Activated naive CD4-positive, alpha-beta T cell (primary cell): ENCODE measurements at places on chromosomes 6 and 20.

DNA sequence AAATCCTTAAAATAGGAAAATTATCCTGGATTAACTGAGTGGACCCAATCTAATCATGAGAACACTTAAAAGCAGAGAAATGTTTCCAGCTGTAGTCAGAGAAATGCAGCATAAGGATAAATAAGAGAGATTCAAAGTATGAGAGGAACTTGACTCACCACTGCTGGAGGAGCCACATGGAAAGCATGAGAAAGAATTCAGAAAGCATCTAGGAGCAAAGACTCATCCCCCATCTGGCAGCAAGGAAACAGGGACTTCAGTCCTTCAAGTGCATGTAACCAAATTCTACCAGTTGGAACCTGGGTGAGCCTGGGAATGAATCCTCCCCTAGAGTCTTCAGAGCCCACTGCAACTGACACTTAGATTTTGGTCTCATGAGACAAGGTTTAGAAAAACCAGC, 33.7 kb downstream of the RNF146 start:
- DNase-seq, result no peak

- DNase-seq, result no peak
These were observed 18.7 kb downstream of the ZNF391 start for GRCh38 chr6:27407153-27407814.

- DNase-seq, result no peak
These were observed 65.3 kb upstream of the SMIM8 start for GRCh38 chr6:87257046-87257445.

GRCh38 chr6:106502559-106502958, 126.7 kb downstream of the RTN4IP1 start:
- DNase-seq, result no peak

- DNase-seq, result no peak
These were observed 26.7 kb downstream of the ZNF337 start for GRCh38 chr20:25669826-25670422.

DNA sequence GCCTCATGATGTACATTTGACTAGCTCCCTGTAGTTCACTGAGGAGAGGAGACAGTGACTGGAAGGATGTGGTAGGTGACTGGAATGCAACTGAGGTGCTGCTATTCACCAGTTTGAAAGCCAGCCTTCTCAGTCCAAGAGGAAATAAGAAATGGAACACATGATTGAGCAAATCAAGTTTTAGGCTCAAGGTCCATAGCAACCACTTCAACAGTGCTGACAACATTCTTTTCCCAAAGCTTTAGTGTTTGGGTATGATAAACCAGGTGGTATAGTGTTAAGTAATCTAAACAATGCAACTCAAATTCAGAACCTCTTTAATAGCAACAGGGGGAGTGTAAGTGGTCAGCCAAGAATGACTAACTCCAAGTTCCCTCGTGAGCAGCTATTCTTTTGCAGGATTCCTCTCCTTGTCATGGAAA, 9.2 kb downstream of the ZHX3 start:
- DNase-seq, result no peak

DNA sequence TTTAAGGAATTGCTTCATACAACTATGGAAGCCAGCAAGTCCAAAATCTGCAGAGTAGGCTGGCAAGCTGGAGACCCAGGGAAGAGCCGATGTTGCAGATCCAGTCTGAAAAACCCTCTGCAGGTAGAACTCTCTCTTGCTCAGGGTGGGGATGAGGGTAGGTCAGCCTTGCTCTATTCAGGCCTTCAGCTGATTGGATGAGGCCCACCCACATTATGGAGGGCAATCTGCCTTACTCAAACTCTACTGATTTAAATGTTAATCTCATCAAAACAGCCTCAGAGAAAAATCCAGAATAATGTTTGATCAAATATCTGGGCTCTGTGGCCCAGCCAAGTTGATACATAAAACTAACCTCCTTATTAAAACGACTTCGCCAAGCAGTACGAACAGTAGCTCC, 29.7 kb upstream of the RNF24 start:
- no peak for DNase-seq

DNA sequence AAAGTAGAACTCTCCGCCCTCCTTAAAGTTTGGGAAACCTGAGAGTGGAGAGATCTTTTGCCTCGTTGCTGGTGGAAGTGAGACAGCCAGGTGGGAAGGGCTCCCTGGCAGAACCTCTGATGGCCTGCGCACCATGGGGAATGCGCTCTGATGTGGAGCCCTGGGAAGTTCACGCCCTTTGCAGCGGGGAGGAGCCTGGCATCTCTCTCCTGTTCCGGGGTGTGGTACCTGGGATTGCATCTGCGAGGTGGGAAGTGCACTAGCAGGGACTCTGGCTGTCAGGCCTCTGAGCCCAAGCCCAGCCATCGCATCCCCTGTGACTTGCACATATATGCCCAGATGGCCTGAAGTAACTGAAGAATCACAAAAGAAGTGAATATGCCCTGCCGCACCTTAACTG, 159.8 kb downstream of the AKAP7 start:
- DNase-seq, result no peak

- DNase-seq, result no peak
These were observed 29.6 kb upstream of the FOXC1 start for GRCh38 chr6:1580109-1580508.

GRCh38 chr6:100320686-100321085, 144.0 kb downstream of the SIM1 start:
- no peak for DNase-seq

DNA sequence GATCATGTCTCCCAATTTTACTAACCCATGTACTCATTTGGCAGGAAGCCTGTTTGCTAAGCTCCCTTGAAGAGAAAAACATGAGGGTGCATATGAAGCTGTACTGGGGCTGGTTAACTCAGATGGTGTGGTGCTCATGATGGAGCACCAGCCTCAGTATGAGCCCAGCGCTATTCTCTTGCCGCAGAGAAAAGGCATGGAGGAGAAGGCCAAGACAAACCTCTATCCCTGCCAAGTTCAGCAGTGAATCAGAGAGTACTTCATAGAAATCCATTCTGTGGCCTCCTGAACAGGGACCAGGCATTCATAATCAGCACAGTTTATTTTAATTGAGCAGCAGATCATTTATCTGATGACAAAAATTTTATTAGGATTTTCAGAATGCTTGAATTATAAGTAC, 398.1 kb downstream of the LMBRD1 start:
- DNase-seq, result no peak

DNA sequence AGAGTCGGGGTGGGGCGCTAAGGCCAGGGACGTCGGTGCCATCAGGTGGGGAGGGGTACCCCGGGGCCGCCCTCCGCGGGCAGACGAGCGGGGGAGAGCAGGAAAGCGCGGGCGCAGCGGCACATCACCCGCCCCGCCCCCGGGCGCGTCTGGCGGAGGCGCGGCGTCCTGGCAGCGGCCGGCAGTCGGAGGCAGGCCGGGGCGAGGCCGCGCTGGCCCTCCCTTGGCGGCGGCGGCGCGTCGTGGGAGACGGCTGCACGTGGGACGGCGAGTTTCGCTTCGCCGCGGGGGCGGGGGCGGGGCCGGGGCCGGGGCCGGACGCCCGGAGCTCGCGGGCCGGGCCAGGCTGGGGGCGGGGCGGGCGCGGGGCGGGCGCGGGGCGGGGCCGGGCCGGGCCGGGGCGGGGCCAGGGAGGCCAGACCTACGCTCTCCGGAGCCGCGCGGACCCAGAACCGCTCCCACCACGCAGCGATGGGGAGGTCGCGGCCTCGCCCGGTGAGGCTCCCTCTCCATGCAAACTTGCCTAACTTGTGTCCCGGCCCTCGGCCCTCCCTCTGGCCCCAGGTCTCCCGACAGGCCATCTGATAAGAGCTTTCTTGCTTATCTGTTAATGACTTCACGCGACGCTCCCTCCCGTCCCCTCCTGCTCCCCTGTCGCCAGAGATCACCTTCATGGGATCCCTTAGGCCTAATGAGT, 12.5 kb downstream of the ITPR3 start:
- peak; percentile 59 for DNase-seq

DNA sequence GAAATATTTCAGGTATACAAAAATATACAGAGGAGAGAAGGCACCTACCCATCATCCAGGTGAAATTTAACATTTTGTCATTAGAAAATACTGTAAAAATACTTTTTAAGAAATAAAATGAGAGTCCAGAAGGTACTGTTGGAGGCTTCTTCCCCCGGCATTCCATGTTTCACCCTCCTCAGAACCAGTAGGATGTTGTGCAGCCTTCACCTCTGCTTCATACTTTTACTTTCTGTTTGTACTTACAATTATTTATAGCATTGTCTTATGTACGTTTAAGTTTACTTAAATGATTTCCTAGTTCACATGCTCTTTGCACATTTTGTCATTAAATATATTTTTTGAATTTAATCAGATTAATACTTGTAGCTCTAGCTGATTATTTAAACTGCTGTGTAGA, 30.9 kb downstream of the TMEM200A start:
- no peak for DNase-seq

- DNase-seq, result no peak
These were observed 46.7 kb downstream of the CNKSR3 start for GRCh38 chr6:154463573-154464419.

- DNase-seq, result no peak
These were observed 72.9 kb upstream of the FOXC1 start for GRCh38 chr6:1536526-1537429.

DNA sequence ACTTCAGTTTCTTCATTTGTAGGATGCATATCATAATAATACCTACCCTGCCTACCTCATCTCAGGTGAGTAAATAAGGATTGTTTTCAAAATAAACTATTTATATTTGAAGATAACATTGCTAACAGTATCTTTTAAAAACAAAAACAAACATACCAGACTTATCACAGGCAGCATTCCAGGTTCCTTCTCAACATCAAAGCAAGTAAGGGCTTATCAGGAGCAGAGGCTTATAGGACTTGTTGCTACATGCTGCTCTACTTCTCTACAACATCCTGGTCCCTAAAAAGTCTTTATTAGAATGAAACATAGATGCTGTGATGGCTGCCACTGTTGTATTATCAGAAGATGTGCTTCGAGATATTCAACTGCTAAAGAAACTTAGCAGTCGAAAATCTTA, 149.2 kb upstream of the PRDM1 start:
- no peak for DNase-seq

DNA sequence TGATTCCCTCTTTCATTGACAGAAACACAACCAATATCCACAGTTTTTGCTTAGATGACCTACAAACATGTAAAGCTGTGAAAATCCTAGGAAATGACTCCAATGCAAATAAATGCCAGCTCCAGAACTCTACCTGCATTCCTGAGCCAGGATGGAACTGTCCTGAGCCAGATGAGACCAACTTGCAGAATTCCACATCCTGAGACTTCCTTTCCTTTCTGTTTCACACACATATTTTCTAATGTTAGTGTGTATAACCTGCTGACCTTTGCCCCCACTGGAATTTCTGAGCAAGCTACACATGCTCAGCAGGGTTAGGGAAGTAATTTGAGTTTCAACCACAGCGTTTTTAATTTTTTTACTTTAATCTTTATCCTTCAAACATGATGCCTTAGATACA, 69.6 kb upstream of the ADGRF1 start:
- no peak for DNase-seq

DNA sequence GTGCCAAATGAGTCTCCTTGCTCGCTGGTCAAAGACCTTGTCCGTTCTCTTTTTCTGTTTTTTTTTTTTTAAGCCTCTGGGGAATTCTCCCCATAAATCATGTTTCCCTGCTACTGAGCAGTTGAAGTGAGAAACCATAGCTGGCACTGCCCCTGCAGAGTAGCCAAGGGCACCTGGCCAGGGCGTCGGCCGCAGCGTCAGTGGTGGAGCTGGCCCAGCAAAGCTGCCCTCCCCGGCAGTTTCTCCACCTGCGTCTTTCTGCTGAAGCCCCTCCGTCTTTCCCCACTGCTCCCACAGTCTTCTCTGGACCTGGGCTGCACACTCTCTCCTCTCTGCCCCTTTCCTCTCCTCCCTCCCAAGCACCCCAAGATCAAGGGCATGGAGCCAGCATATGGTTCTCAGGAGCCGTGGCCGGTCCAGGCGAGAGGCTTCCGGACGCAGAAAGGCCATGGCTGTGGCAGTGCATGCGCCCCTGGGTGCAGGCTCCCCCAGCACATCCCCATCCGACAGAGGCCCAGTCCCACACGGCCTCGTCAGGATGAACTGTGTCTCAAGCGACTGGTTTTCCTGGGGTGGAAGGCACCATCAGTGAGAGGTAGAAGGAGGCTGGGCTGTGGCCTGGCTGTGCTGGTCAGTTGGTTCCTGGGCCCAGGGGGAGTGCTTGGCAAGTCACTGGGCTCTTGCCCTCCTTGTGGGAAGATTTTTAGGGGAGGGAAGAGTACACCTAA, 218.1 kb downstream of the ERMARD start:
- DNase-seq, result no peak

GRCh38 chr6:163668061-163668426, 253.5 kb downstream of the QKI start:
- no peak for DNase-seq

DNA sequence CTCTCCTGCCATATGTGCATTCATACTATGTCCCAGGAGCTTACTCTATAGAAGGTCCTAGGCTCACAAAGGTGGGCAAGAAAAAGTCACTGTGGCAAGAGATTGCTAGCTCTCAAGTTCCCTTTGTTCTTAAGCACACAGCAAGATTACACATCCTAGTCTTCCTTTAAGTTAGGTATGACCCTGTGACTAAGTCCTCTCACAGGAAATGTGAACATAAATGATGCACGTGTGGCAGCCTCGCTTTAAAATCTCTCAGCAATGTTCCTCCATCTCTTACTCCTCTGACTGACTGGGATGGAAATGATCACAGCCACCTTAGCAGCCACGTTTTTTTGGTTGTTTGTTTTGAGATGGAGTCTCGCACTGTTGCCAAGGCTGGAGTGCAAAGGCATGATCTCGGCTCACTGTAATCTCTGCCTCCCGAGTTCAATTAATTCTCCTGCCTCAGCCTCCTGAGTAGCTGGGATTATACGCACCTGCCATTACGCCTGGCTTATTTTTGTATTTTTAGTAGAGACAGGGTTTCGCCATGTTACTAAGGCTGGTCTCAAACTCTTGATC, 35.7 kb upstream of the HAO1 start:
- DNase-seq, result no peak

DNA sequence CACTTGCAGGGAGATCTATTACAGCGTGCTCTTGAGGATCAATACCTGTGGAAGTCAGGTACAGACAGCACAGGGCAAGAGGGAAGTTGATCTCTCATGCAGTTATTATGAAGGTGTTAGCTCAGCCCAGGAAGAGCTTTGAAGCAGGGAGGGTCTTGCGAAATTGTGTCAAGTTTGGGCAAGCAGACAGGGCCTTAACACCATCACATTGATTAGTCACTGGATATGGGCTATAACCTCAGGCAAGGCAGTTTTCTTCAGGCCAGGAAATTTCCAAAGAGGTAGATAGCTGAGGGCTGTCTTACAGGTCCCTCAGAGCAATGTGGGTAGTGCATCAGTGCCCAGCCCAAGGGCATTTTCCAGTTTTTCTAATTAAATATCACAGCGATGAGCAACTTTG, 643.8 kb downstream of the DHX35 start:
- DNase-seq, result no peak

- DNase-seq, result no peak
These were observed 79.3 kb downstream of the PLG start for GRCh38 chr6:160781298-160781697.

- DNase-seq, result no peak
These were observed 10.8 kb downstream of the ABHD16A start for GRCh38 chr6:31692353-31692752.
